HCT116 (cell line): ENCODE measurements at places on chromosomes 6 and 20.
A peak's percentile ranks its signal among the peaks of the same experiment; 100 is the strongest.

GRCh38 chr6:151101816-151102694, 137.7 kb upstream of the AKAP12 start:
- DNase-seq, result no peak

DNA sequence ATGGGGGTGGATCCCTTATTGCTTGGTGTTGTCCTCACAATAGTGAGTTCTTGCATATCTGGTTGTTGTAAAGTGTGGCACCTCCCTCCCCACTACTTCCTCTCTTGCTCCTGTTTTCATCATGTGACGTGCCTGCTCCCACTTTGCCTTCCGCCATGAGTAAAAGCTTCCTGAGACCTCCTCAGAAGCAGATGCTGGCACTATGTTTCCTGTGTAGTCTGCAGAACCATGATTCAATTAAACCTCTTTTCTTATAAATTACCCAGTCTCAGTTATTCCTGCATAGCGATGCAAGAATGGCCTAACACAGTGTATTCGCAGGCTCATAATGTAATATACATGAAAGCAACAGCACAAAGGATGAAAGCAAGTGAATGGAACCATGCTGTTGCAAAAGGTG, 28.4 kb upstream of the ANKRD60 start:
- no peak for DNase-seq

DNA sequence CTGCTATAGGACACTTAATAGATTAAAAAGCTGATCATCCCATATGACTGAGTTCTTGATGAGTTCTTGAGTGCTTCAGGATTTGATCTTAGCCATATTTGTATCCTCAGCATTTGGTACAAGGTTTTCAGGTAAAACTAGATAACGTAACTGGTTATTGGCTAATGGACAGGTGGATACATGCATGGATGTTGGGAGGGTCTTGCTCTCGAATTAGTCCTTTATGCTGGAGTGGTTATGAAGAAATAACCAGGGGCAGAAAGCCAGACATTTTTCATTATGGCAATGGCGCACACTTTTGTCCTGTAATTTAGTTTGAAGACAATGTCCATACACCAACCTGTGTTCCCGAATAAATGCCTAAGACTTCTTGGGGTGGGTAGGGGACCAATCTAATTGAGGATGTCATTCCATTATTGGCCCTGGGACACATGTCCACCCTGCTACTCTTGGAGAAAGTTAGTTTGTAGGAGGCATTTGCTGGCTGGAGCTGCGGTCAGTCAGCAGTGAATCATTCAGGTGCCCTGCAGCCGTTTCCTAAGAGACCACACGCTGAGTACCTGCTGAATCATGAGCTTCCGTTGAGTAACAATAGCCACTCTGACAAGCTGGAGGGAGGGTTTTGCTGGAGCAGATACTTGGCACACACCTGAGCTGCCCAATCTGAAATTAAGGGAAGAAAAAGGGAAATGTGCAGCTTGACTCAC, 194.4 kb downstream of the FOXA2 start:
- peak; percentile 94 for DNase-seq

- DNase-seq, result no peak
Observed at GRCh38 chr6:150466196-150466595, 97.4 kb downstream of the IYD start.

GRCh38 chr6:19851241-19852089, 14.3 kb downstream of the ID4 start:
- DNase-seq, result peak; percentile 49

DNA sequence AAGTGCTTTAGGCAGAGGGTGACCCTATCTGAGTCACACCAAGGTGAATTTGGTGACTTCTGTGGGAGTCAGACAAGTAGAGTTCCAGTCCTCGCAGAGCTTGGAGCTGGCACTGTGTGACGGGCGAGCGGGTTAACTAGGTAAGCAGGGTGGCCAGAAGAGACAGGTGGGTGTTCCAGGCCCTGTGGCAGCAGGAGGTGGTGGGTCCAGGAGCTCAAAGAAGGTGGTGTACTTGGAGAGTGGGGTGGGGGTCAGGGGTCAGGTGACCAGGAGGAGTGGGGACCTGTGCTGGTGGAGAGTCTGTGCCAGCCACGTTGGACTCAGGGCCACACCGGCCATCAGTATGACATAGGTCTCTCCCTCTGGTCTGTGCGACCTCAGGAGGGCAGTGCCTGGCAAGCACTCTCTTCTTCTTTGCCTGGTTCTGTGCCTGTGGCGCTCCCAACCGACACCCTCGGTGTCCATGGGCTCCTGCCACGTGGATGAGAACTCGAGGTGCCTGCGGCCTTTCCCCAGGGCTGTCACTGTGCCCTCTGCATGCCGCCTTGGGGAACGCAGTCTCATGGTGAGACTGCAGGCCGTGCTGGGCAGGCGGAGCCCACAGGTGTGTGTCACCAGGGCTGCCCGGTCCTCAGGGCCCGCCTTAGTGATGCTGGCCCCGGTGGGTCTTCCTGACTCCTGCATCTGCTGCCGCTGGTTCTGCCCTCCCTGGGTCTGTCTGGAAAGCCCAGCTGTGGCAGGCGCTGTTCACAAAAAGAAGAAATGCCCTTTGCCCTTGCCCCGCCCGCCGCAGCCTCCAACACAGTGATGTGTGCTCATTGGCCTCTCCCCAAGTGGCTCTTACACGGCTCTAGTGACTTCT, 1.6 kb downstream of the MRGBP start:
- DNase-seq, result no peak

DNA sequence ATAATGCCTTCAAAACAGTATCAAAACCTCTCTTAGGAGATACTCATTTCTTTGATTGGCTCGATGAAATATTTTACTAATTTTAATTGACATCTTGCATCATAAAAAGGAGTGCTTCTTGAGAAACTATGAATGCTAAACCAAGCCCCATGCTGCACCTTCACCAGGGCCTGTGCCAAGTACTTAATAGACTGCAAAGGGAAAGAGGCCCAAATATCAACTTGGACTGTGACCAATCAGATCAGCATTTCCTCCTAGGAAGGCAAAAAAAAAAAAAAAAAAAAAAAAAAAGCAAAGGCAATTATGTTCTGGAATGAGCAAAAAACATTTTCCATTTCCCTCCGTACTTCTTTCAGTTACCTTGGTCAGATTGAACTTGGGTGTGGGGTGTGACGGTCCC, 253.0 kb upstream of the SOX4 start:
- DNase-seq, result no peak
